Stimulated activated naive CD4-positive, alpha-beta T cell treated with Interleukin-2 at 50 U/mL for 16 hours (primary cell): ENCODE measurements at places on chromosomes 12 and 14.

- no peak for DNase-seq
These were observed 5.6 kb upstream of the HMGA2 start for GRCh38 chr12:65818454-65819382.

- no peak for DNase-seq
These were observed 26.8 kb upstream of the KCNK13 start for GRCh38 chr14:90034835-90035525.

DNA sequence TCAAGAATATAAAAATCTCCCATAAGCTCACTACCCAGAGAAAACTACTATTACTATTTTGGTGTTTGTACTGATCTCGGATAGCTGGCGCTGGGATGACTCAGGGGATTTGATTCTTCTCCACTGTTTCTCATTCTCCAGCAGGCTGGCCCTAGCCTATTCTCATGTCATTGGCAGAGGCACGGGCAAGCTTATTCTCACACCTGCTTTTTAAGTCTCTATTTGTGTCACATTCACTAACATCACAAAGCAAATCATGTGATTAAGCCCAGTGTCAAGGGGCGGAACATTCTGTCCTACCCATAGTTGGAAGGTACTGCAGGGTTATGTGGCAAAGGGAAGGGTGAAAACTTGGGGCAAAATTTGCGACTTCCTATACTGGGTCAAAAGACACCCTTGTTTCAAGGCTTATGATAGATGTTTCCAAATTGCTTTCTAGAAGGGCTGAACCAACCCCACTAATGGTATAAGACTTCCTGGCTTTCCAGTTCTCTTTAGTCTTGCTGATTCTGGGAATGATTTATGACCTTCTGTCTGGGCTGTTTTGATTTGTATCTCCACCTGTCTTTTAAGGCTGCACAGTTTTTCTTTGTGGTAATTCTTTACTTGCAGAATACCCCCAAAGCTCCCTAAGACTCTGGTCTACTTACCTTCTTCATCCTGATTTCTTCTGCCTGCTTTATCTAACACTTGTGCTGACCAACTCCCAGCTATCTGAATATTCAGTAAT, 406.4 kb downstream of the NRXN3 start:
- DNase-seq, result no peak

DNA sequence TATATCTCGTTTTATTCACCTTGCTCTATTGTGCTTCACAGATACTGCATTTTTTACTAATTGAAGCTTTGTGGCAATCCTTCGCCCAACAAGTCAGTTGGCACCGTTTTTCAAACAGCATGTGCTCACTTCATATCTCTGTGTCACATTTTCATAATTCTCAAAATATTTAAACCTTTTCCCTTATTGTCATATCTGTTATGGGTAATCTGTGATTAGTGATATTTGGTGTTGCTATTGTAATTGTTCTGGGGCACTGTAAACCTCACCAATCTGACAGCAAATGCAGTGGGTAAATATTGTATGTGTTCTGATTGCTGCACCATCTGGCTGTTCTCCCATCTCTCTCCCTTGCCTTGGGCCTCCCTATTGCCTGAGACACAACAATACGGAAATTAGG, 191.3 kb downstream of the BTG1 start:
- DNase-seq, result no peak

- DNase-seq, result no peak
These were observed 8.5 kb upstream of the PLEKHH1 start for GRCh38 chr14:67524634-67524963.

- no peak for DNase-seq
These were observed 26.2 kb upstream of the YY1 start for GRCh38 chr14:100212476-100213333.

DNA sequence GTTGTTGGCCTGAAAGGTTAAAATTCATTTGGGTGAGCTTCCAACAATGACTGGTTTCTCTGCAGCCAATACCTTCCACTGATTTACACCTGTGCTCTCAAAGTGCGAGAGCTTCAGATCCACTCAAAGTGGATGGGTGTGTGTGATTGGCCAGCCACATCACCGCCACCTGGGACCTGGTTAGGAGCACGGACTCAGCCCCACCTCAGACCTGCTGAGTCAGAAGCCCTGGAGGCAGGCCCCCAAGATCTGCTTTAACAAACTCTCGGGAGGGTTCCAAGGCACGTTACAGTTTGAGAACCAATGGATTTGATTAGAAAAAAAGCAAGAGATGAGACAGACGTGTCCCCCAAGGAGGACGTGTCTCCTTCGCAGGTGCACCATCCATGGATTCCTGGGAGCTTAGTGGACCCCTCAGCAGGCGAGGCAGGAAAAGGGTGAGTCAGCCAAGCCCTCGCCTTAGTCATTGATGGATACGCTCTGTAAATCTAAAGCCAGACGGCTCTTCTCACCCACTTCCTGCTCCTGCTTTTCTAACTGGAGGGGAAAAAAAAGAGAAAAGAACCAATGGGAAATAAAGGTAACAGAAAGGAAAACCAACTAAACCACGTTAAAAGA, 24.5 kb downstream of the FZD10 start:
- no peak for DNase-seq

- no peak for DNase-seq
These were observed 214.2 kb downstream of the KITLG start for GRCh38 chr12:88366101-88366500.
